BJ (cell line): ENCODE measurements at places on chromosomes 5 and 9. TPM values are rescaled to one million over a fixed set of nuclear protein-coding genes. Genes with fewer than 3 reads are reported as not detected.

The RASGEF1C gene
- polyA plus RNA-seq: not detected in 2 replicates

The HMCN2 gene
- polyA plus RNA-seq: not detected in 2 replicates

The SMIM32 gene
- polyA plus RNA-seq: not detected in 2 replicates

The SLIT3 gene
- 18.1 and 26.8 TPM in 2 replicates for polyA plus RNA-seq

The TEX48 gene
- polyA plus RNA-seq: not detected in 2 replicates

The TMEM141 gene
- 51.5 and 62.5 TPM in 2 replicates for polyA plus RNA-seq

The SEMA5A gene
- polyA plus RNA-seq: 56.4 and 98.4 TPM in 2 replicates

The FOCAD gene
- polyA plus RNA-seq: 32.9 and 42.1 TPM in 2 replicates
